ENCODE measurements at places on chromosomes 4 and X. TPM values are rescaled to one million over a fixed set of nuclear protein-coding genes. Genes with fewer than 3 reads are reported as not detected.

DNA sequence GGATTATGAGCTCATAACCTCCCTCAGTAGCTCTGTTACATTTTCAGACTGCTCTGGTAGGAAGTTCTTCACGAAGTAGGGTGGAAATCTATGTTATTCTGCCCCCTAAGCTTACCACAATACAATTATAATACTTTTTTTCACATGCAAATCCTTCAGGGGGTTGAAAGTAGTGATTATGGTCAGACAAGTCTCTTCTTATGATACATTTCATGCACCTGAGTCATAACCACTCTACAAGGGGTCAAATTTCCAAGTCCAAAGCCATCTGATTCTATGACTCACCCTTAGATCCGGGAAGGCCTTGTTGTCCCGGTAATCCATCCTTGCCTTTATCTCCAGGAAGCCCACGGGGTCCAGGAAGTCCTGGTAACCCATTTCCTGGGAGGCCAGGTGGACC, 95.2 kb downstream of the ATG4A start:
- peak; percentile 92 for DNase-seq

Gene RTL5
- 3.9 TPM for total RNA-seq

- no peak for DNase-seq
Measured at GRCh38 chrX:120727452-120727851, 97.6 kb upstream of the C1GALT1C1 start.

GRCh38 chrX:53605004-53605403, 81.5 kb downstream of the HUWE1 start:
- DNase-seq, result no peak

Gene MAPK10
- 42.9 TPM for total RNA-seq

GRCh38 chr4:1247864-1248244, 1.1 kb downstream of the CTBP1 start:
- DNase-seq, result no peak

Gene KDR
- 0.30 TPM for total RNA-seq

- peak; percentile 67 for DNase-seq
Measured at GRCh38 chrX:139831675-139832456, 101.0 kb downstream of the ATP11C start.

DNA sequence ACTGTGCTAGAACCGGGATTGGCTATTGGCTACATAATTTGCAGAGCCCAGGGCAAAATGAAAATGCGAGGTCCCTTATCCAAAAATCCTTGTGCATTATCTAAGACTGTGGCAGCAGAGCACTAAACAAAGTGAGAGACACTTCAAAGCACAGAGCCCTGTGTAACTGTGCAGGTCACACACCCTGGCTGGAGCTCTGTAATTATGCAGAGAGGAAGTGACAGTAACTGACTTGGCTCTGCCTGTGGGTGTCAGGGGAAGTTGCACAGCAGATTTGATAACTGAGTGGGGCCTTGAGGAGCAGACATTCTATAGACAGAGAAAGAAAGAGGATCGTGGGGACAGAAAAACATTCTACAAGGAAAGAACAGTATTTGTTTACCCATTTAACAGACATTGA, 173.5 kb upstream of the FMR1 start:
- no peak for DNase-seq

DNA sequence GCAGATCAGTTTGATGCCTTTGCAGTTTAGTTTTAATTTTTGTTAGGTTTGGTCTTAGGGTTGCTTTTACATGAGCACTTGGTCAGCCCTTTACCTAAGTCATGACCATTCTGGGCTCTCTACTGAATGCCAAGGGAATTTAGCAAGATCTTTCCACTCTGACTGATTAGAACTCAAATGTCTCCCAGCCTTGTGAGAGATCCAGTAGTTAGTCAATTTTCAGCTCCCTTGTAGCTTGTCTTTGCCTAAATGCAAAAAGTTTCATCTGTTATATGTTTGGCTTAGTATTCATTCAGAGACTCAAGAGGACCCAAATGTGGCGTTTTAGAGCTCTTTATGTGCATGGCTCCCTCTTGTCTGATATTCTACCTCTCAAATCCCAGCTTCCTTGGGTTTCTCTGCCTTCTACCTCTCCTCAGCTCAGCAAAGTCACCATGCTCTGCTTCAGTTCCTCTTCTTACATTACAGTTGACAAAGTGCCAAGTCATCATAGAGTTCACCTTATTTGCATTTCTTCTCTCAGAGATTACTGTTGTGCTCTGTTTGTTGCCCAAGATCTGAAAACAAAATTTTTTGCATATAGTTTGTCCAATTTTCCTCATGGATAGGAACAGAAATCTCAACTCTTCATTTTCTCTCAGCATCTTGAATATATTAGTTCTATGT, 17.5 kb upstream of the JAKMIP1 start:
- no peak for DNase-seq

DNA sequence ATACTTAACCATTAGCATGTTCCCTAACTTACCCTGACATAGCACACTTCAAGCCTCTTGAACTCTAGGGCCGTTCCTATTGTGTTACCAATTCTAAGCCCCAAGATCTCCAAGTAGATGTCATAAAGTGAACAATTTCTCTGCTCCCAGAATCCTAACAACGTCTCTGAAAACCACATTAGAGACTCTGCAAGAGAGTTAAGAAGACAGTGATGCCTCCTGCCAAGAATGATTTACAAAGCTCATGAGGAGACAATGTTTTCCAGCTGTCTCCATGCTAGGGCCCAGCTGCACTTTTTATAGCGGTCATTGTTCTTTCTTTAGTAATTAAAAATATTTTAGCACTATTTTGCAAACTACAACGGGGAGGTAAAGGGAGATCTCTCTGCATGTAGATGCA, 358.4 kb downstream of the PPP3CA start:
- DNase-seq, result no peak

Gene GLRA3
- total RNA-seq, result not detected

Gene CTAG1A
- not detected for total RNA-seq

- DNase-seq, result no peak
Measured at GRCh38 chrX:154030715-154031305, 11.1 kb upstream of the IRAK1 start.

All from renal cortical epithelial cell (primary cell).